Osteocyte (in vitro differentiated cells): ENCODE measurements at places on chromosomes 3 and 15. TPM values are rescaled to one million over a fixed set of nuclear protein-coding genes. Genes with fewer than 3 reads are reported as not detected.

The SUCNR1 gene
- total RNA-seq, result not detected in 2 replicates

The B3GNT5 gene
- total RNA-seq, result 20.6 and 24.3 TPM in 2 replicates

The SUSD5 gene
- total RNA-seq, result 22.7 and 25.5 TPM in 2 replicates

The CYP1A2 gene
- not detected in 2 replicates for total RNA-seq

The UBA7 gene
- total RNA-seq, result 63.2 and 63.6 TPM in 2 replicates

The OR5K2 gene
- not detected in 2 replicates for total RNA-seq

The ACKR4 gene
- total RNA-seq, result 0.42 and 0.64 TPM in 2 replicates
